Osteoblast (primary cell): ENCODE measurements at places on chromosomes 13 and 19. TPM values are rescaled to one million over a fixed set of nuclear protein-coding genes. Genes with fewer than 3 reads are reported as not detected.

DNA sequence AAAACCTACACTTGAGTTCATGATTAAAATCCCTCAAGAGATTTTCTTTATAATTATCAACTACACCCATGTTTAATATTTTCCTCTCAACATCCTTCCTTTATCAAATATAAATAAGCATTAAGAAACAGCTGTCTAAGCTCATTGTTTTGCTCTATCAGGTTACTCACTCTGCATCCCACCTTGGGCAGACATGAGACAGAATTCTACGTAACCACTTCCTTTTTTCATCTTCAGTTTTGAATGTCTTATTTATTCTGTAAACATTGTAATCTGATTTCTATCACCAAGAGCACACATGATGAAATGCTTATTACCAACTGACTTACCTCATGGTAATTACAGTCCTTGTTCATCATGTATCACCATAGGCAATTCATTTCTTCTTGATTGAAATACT is 1256.6 kb upstream of the ATXN8OS start:
- no peaks in the 10 kb centered on the region for H3K27me3 ChIP-seq
- DNase-seq = no peak
- H3K36me3 ChIP-seq = no peaks in the 10 kb centered on the region
- no peak overlapping the region for H3K4me3 ChIP-seq
- no peak overlapping the region for H3K27ac ChIP-seq

- peak; percentile 95 for DNase-seq
- H3K4me1 ChIP-seq = peaks cover 7% of the 10 kb centered on the region
- H3K4me3 ChIP-seq = no peak overlapping the region
- H3K27ac ChIP-seq = no peak overlapping the region
- H3K27me3 ChIP-seq = no peaks in the 10 kb centered on the region
- H3K36me3 ChIP-seq = no peaks in the 10 kb centered on the region
Measured at GRCh38 chr19:4186087-4186993, 3.9 kb downstream of the ANKRD24 start.

DNA sequence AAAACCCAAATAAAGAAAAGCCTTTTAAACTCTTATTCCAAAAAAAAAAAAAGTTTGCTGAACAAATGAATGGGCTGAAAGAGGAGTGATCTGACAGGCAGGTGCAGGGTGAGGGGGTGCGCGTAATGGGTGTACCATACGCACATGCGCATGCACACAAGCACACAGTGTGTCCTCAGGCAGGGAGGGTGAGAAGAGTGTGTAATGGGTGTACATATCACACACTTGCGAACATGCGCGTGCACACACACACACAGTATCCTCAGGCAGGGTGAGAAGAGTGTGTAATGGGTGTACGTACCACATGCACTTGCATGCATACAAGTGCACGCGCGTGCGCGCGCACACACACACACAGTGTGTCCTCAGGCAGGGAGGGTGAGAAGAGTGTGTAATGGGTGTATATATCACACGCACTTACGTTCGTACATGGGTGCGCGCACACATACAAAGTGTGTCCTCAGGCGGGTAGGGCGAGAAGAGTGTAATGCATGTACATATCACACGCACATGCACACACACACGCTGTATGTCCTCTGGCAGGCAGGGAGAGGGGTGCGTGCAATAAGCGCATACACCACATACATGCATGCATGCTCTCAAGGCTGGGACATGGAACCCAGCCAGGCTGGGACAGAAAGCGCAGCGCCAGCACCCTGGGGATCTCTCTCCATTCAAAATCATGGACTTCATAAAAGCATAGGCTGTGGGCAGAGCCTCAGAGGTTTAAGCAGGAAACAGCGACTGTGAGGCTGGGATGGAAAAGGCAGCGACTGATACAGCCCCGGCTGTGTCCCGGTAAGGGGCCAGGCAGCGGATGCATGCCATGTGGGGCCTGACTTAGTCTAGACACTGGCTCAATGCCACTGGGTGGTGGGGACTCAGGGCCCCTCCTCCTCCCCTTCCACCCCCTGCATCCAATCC is 70.4 kb downstream of the CEBPG start:
- H3K27ac ChIP-seq = peak overlapping the region; percentile 68
- no peaks in the 10 kb centered on the region for H3K36me3 ChIP-seq
- H3K27me3 ChIP-seq = no peaks in the 10 kb centered on the region
- peak; percentile 76 for DNase-seq

DNA sequence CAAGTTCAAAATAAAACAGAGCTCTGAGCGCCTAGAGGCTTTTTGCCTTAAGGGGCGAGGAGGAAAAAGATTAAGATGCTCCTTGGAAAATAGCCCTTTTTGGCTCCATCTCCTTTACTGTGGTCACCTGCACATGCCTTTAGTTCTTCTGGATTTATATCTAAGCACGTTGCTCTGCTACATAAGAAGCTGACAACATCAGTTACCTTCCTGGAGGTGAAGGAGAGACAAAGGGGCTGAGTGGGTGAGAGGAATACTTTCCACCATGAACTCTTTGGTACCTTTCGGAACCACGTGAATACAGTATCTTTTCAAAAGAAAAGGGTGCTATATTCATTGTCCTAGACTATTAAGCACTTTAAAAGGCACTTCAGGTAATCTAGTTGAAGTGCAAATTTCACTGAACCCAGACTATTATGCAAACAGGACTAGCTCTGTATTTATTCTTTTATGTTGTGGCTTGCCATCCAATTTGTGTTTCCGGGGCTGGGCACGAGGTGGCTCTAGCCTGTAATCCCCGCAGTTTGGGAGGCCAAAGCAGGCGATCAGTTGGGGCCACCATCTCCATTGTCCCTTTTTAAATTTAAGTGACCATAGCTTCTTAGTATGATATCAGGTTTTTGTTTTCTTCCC is 201.5 kb downstream of the TM9SF2 start:
- H3K27me3 ChIP-seq = peaks cover 3% of the 10 kb centered on the region
- no peak overlapping the region for H3K4me3 ChIP-seq
- H3K36me3 ChIP-seq = no peaks in the 10 kb centered on the region

DNA sequence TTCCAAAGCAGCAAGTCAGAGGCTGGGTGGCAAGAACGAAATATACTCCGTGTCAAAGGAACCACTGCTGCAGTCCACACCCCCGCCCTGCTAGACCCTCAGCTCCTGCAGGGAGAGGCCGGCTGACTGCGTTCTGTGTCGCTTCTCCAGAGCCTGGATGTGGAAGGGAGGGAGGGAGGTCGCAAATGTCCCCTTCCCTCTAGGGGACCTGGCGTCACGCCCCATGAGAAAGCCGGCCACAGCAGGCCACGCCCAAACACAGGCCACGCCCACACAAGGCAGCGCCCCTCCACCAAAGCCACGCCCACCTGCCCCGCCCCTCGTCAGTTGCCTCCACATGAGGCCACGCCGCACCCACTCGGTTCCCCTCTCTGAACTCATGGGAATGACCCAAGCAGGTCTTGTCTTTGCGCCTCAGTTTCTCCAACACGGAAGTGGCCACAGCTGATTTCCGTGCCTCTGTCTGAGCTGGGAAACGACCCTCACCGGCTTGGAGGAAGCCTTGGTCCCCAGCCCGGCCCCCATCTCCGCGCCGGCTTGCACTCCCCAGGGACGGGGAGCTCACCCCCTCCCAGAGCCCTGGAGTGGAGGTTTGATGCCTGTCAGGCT is 38.4 kb upstream of the TCF3 start:
- H3K36me3 ChIP-seq = no peaks in the 10 kb centered on the region
- H3K27ac ChIP-seq = no peak overlapping the region
- peak; percentile 82 for DNase-seq
- peaks cover 10% of the 10 kb centered on the region for H3K27me3 ChIP-seq

- no peaks in the 10 kb centered on the region for H3K4me1 ChIP-seq
- H3K4me3 ChIP-seq = no peak overlapping the region
- H3K27ac ChIP-seq = no peak overlapping the region
- H3K36me3 ChIP-seq = peaks cover 8% of the 10 kb centered on the region
- DNase-seq = no peak
- no peaks in the 10 kb centered on the region for H3K27me3 ChIP-seq
Measured at GRCh38 chr19:10729411-10729810, 11.5 kb downstream of the DNM2 start.

- no peaks in the 10 kb centered on the region for H3K36me3 ChIP-seq
- peak; percentile 71 for DNase-seq
- no peak overlapping the region for H3K4me3 ChIP-seq
- H3K27ac ChIP-seq = no peak overlapping the region
- H3K4me1 ChIP-seq = no peaks in the 10 kb centered on the region
Measured at GRCh38 chr19:39223703-39224279, 19.7 kb upstream of the SYCN start.

DNA sequence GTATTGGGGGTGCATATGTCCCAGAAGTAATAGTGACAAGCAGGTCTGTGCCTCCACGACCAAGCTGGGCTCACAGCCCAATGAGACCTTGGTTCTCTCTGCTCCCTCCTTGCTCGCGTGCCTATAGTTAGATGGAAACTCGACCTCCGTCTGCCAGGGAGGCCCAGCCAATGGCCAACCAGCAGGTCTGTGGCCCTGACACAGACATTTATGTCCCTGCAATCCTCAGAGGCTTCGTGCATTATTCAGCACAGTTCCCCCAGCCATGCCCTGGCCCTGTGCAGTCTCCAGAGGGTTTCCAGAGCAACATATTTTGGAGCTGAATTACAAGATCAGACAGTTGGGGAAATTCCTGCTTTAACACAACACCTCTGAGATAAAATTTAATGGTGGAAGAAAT is 105.1 kb downstream of the UQCRFS1 start:
- H3K4me1 ChIP-seq = no peaks in the 10 kb centered on the region
- no peak overlapping the region for H3K4me3 ChIP-seq
- no peak for DNase-seq
- no peak overlapping the region for H3K27ac ChIP-seq
- H3K36me3 ChIP-seq = no peaks in the 10 kb centered on the region
- no peaks in the 10 kb centered on the region for H3K27me3 ChIP-seq

- H3K4me3 ChIP-seq = no peak overlapping the region
- DNase-seq = no peak
- no peaks in the 10 kb centered on the region for H3K36me3 ChIP-seq
Measured at GRCh38 chr13:28056426-28056825, 44.0 kb downstream of the FLT3 start.

DNA sequence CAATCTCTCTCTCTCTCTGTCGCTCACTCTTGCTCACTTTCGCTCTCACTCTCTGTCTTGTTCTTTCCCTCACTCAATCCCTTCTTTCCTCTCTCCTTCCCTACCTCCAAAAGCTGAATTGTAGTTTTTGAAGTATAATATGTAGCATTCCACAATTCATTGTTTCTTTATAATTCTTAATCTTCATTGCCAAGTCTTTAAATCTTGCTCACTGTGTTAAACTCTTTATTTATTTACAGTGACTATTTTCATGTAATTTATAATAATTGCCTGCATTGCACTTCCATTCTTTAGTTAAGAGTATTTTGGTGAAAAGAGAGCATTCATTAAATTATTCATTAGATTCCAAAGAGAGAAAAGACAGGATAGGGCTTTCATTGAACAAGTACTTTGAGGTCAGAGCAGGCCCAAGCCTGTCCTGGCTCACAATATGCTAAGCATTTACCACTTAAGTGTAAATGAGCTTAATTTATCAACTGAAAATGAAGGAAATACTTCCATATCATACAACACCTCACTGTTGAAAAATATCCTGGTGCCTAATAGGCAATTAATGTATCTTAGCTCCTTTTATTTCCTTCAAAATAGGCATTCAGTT is 257.4 kb upstream of the SLITRK1 start:
- DNase-seq = no peak
- H3K27me3 ChIP-seq = no peaks in the 10 kb centered on the region
- H3K4me1 ChIP-seq = no peaks in the 10 kb centered on the region

- no peaks in the 10 kb centered on the region for H3K27me3 ChIP-seq
- H3K4me1 ChIP-seq = peaks cover 9% of the 10 kb centered on the region
- H3K27ac ChIP-seq = no peak overlapping the region
- no peak overlapping the region for H3K4me3 ChIP-seq
Measured at GRCh38 chr13:109182777-109183465, 553.5 kb downstream of the MYO16 start.

- no peaks in the 10 kb centered on the region for H3K27me3 ChIP-seq
- peaks cover 31% of the 10 kb centered on the region for H3K4me1 ChIP-seq
- H3K4me3 ChIP-seq = no peak overlapping the region
- H3K27ac ChIP-seq = no peak overlapping the region
- DNase-seq = no peak
Measured at GRCh38 chr13:46683676-46684260, 113.2 kb downstream of the ESD start.

DNA sequence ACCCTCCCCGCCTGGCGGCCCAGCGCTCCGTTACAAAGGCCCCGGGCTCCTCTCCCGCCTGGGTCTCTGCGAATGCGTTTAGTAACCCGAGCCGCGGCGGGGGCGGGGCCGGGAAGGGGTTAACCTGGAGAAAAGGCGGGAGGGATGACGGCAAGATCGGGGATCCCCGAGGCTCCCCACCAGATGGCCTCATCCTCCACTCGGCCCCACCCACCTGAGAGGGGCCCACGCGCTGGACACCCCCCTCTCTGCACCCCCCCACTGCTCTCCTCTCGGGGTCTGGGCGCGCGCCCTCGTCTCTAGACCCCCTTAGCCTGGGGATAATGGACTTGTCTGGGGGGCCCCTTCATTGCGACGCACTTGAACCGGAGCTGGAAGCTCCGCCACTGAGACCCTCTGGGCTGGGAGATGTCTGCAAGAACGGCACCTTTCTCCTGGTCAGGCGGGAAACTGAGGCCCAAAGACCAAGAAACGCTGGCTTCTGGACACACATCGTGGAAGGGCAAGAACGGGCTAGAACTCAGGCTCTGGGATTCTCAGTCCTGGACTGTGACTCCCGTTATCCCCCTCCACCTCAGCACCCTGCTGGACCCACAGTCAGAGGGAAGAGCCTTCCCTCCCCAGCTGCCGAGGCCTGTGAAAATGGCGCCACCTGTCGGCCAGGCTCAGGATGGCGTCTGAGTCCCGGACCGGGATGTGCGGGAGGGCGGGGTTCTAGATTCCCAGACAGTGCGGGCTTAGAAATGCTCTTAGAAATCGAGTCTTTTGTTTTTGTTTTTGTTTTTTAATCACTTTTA is 2.9 kb upstream of the LTBP4 start:
- peak overlapping the region; percentile 33 for H3K27ac ChIP-seq
- peak; percentile 99 for DNase-seq
- H3K4me3 ChIP-seq = peak overlapping the region; percentile 65
- H3K36me3 ChIP-seq = no peaks in the 10 kb centered on the region
- peaks cover 25% of the 10 kb centered on the region for H3K27me3 ChIP-seq

DNA sequence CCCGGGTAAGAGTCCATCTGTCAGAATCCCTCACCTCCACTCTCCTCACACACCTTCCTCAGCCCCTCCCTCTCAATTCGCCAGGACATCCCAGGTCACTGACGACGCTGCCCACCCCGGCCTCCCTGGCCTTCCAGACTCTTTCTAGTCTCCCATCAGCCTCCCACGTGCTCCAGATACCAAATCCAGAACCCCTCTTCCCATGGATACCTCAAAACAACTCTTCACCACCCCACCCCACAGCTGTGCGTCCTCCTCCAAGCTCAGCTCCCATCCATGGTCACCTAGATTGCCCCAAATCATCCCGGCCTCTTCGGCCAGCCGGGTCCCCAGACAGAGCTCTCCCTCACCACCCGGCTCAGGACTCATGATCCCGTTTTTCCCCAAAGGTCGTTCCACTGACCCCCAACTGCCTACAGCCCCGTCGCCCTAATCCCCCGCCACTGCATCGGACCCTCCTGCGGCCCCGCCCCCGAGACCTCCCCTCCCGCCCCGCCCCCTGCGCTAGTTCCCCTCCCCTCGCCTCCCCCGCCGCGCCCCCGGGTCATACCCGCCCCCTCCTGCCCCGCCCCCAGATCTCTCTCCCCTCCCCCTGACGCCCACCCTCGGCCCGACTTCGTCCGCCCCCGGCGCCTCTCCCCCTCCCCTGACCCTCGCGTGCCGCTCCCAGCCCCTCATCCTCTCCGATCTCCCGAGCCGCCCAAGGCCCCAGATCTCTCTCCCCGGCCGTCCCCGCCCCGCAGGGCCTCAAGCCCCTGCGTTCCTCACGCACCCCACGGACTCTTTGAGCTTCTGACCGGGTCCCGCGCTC is 546 bp downstream of the UBXN6 start:
- H3K27me3 ChIP-seq = no peaks in the 10 kb centered on the region
- H3K36me3 ChIP-seq = peaks cover 25% of the 10 kb centered on the region
- H3K27ac ChIP-seq = peak overlapping the region; percentile 90

Gene ZNF331
- 16.6 and 25.0 TPM in 2 replicates for total RNA-seq

Gene OSCAR
- 0.36 and 0.59 TPM in 2 replicates for total RNA-seq

Gene NXNL1
- not detected in 2 replicates for total RNA-seq

Gene PGLYRP1
- total RNA-seq = not detected in 2 replicates

Gene PSG1
- total RNA-seq = 0.36 and 1.2 TPM in 2 replicates
